ENCODE measurements at places on chromosomes 5 and 9.

GRCh38 chr5:58107704-58108103 lies 352.2 kb downstream of the PLK2 start:
- no peak for DNase-seq

DNA sequence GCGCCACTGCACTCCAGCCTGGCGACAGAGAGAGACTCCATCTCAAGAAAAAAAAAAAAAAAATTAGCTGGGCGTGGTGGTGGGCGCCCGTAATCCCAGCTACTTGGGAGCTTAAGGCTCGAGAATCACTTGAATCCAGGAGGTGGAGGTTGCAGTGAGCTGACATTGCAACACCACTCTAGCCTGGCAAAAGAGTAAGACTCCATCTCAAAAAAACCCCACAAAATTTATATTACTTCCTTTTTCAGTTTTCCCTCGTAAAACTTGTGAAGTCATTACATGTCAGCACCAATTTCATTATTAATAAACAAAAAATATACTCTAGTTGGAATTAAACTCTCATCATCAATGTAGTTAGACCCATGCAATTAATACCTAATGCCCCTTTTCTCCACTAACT lies 43.9 kb downstream of the SHLD3 start:
- no peak for DNase-seq

GRCh38 chr5:164137095-164137494 lies 631.7 kb downstream of the MAT2B start:
- DNase-seq = no peak

DNA sequence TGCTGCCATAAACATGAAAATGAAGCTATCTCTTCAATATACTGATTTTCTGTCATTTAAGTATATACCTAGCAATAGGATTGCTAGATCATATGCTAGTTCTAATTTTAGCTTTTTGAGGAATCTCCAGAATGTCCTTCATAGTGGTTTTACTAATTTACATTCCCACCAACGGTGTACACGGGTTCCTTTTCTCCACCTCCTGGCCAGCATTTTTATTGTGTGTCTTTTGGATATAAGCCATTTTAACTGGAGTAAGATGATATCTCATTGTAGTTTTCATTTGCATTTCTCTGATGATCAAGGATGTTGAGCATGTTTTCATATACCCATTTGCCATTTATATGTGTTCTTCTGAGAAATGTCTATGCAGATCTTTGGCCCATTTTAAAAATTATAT lies 446.5 kb downstream of the GABRG2 start:
- DNase-seq = no peak

DNA sequence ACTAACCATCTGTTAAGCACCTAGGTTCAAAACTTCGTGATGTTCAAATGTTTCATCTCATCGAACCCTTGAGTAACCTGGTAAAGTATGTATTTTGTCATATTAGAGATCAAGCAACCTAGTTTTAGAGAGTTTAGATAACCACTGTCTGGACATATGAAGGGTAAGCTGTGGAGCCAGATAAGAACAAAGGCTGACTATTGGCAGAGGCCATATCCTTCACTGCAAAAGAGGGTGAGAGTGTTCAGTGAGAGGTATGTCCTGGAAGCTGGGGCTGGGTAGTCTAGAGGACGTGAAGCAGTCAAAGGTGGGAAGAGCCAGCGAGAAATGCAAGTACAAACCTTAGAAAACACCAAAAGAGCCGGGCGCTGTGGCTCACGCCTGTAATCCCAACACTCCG lies 573.1 kb upstream of the KLF4 start:
- DNase-seq = no peak

- no peak for DNase-seq
Observed at GRCh38 chr9:127451608-127451857, 223 bp downstream of the LRSAM1 start.

- DNase-seq = no peak
Observed at GRCh38 chr5:69048230-69048629, 45.6 kb upstream of the SLC30A5 start.

DNA sequence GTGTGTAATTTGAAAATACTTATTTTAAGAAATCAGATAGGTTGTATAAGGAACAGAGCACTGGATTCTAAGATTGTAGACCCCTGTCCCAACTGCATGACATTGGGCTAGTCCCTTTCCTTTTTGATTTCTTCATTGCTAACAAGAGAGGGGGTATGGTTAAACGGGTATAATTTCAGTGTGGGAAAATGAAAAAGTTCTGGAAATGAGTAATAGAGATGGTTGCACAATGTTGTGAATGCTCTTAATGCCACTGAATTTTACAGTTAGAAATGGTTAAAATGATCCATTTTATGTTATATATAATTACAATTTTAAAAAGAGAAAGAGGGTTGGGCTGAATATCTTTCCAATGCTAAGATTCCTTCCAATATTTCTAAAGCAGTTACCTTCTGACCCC lies 103.3 kb upstream of the LHFPL2 start:
- no peak for DNase-seq

DNA sequence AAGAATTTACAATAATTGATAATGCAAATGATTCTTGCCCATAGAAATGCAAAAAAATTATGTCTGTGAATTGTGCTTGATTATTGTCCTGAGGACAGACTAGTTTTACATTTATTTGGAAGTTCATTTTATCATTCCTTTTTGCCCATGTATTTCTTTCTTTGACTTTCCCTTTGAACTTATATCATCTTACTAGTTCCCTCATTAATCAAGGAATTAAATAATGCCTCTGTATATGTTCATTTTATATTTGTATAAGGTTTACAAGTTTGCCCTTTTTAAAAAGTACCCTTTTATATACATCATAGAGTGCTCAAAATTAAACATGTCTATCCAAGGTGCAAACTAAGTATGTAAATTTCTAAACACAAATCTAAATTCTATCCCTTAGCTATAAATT lies 501.6 kb downstream of the NTRK2 start:
- no peak for DNase-seq

DNA sequence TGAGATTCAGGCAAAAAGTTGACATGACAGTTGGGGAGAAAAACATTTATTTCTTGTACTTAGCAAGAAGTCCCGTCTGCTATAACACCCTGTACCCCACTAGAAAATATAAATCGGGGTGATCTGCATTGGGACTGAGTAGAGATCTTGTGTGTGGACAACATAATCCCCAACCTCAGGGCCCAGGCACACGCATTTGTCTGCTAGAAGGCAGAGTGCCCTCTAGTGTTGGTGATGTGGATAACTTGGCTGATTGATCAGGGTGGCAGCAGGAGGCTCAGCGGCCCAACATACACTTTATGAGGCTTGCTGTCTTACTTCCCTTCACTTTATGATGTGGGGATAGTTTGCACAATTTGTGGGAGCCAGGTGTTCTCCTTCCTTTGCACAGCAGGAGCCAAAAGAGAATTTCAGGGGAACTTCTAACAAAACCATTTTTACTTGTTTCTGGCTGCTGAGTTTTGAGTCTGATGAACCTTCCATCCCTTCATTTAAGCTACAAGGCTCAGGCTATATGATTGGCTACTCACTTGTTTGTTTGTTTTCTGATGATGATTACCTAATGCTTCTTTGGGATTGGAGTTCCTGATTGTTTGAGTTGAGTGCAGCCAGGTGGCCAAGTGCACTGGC lies 263.2 kb downstream of the DMAC1 start:
- no peak for DNase-seq

- DNase-seq = peak; percentile 15
Observed at GRCh38 chr9:83708515-83709158, 879 bp upstream of the UBQLN1 start.

GRCh38 chr5:169302491-169303118 lies 1.7 kb upstream of the SLIT3 start:
- peak; percentile 13 for DNase-seq

DNA sequence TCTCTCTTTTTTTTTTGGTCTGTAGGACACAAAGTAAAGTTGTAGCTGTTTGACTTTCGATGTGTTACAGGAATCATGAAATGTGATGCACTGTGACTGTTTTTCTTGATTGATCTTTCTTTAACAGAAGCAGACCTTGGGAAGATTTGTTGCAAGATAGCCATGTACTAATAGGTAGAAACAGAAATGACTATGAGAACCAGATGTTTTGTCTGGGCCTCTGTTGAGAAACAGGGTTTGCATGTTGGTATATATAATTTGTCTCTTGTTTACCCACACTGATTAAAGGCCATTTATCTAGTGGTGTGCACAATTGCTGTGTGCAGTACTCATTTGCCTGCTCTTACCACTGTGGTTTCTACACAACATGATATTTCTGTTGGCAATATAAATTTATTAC lies 125.1 kb downstream of the HACD4 start:
- no peak for DNase-seq

- DNase-seq = no peak
Observed at GRCh38 chr9:77661566-77662085, 13.5 kb upstream of the GNA14 start.

GRCh38 chr9:116661037-116661954 lies 25.8 kb upstream of the TRIM32 start:
- no peak for DNase-seq

GRCh38 chr5:42555797-42556196 lies 132.6 kb downstream of the GHR start:
- DNase-seq = no peak

- no peak for DNase-seq
Observed at GRCh38 chr5:42876375-42876844, 64.7 kb upstream of the SELENOP start.

DNA sequence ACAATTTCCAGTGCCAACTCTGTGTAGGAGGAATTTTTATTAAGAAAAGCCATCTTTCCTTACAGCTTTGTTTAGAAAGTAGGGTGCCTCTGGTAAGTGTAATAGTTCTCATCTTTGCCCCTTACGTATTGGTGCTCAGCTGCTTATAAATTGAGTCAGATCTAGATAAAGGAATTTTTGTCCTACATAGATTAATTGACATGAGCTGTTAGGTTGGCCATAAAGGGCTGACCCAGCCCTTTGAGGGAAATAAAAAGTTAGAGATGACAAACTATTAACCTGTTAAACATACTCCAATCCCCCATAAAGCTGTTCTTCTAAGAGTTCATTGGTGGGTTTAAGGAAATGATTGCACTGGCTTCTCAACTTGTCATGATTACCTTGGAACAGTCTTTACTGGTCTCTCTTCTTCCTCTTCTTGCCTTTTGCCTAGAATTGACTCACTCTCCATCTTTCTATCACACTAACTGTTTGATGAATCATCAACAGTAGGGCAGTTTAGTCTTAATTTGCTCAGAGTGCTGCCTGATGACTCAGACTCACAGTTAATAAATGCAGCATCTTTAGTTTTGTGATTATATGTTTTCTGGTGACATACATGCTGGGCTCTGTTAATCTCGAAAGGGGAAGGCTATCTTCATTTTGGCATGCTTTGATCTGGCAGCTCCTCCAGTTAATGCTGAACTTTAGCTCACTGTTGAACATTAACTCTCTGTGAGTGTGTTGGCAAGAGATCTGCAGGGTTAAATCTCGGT lies 51.7 kb downstream of the ARHGAP26 start:
- no peak for DNase-seq

- no peak for DNase-seq
Observed at GRCh38 chr5:68838157-68838718, 255.6 kb upstream of the SLC30A5 start.

GRCh38 chr9:134413890-134414623 lies 87.8 kb downstream of the RXRA start:
- DNase-seq = no peak

- DNase-seq = no peak
Observed at GRCh38 chr9:98191671-98192502, 550 bp downstream of the CORO2A start.

DNA sequence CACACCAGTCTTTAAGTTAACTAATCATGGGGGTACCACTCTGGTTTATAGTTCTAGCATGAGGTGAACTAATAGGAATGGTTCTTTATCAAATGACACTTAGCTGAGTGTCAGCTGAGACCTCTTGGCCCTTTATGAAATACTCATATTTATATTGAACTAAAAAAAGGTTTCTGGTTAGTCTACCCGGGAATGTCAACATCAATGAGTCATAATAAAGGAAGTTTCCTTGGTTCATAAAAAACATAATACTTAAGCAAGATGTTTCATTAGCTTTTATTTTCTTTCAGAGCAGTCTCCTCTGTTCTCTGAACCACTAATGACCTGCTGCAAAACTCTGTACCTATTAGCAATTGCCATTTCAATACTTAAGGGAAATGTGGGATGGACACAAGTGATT lies 13.7 kb downstream of the DAB2 start:
- no peak for DNase-seq

GRCh38 chr9:101487443-101487840 lies 46.2 kb upstream of the RNF20 start:
- no peak for DNase-seq

- DNase-seq = no peak
Observed at GRCh38 chr9:87502391-87503221, 4.9 kb downstream of the DAPK1 start.

- DNase-seq = no peak
Observed at GRCh38 chr5:68449380-68449779, 233.8 kb downstream of the PIK3R1 start.

GRCh38 chr9:8835291-8835690 lies 1035.7 kb upstream of the DMAC1 start:
- DNase-seq = no peak

DNA sequence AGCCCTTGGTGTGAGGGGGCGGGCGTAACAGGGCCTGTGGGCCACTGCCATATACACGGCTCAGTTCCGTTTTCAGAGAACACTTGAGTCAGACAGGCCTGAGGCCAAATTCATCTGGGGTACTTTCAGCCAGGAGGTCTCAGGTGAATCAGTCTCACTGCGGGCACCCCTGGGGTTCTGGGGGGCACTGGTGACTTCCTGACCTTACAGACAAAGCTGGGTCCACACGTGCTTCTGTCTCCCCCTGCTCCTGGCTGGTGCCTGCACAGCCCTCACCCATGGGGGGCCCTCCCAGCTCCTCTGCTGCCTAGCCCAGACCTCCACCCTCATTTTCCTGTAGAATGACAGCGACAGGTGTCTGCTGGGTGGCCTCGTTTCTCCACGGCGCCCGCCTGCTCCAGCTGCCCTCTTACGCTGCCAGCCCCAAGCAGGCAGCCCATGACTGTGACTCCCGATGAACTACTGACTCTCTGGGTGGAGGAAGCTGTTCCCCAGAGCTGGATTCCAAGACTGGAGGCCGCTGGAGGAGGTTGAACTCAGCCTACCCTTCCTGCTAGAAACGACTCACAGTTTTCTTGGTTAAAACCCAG lies 374.1 kb upstream of the IRX4 start:
- DNase-seq = no peak

DNA sequence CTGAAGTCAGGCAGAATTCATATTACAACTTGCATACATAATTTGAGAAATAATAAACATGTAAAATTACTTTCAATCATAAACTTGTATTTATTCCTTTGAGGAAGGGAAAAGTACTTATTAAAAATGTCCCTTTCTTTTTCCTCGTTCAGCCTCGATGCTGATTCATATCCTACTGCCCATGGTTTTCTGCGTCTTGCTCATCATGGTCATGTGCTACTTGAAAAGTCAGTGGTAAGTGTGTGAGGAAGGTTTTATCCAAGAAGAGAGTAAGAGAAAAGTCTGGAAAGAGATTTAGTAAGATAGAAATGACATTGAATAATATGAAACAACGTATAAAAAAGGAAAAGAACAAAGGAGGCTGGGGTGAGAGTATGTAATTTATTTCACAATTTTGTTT lies 85.9 kb downstream of the OSMR start:
- DNase-seq = no peak

DNA sequence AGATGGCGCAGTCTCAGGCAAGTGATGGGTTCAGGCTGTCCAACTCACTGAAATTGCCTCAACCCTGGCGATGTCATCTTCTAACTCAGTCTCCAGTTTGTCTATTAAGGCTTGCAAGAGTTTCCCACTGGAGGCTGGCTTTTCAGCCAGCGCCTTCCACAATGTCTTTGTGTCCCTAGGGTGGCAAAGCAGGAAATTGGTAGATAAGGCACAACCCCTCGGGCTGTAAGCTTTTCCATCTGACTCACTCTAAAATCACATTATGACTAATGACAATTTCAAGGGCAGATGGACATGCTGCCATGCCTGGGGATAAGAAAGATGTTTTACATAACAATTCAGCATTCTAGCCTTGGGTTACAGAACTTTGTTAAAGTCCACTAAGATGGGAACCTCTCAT lies 61.9 kb downstream of the MROH2B start:
- no peak for DNase-seq

Measured in stimulated activated CD4-positive, alpha-beta T cell treated with anti-CD3 and anti-CD28 coated beads, Interleukin-15, amount 100 ng/mL, for 1 hour (primary cell).